ENCODE measurements at places on chromosomes 16 and 17. TPM values are rescaled to one million over a fixed set of nuclear protein-coding genes. Genes with fewer than 3 reads are reported as not detected.
A peak's percentile ranks its signal among the peaks of the same experiment; 100 is the strongest.

GAS2L2 gene
- total RNA-seq, result not detected

KRT31 gene
- total RNA-seq, result not detected

C17orf78 gene
- total RNA-seq, result not detected

PLA2G10 gene
- total RNA-seq, result not detected

HOXB7 gene
- total RNA-seq, result 7.1 TPM

IRX5 gene
- total RNA-seq, result 20.6 TPM

DPEP1 gene
- total RNA-seq, result not detected

KRT33B gene
- 0.25 TPM for total RNA-seq

LRRC46 gene
- not detected for total RNA-seq

DHODH gene
- 2.2 TPM for total RNA-seq

TMEM220 gene
- 5.6 TPM for total RNA-seq

- no peak for DNase-seq
These were observed 5.8 kb upstream of the SOCS3 start for GRCh38 chr17:78365561-78366108.

- DNase-seq, result peak; percentile 64
These were observed 17.3 kb downstream of the KANSL1 start for GRCh38 chr17:46175891-46176290.

GRCh38 chr17:54666559-54666958, 234.1 kb upstream of the TOM1L1 start:
- DNase-seq, result no peak

DNA sequence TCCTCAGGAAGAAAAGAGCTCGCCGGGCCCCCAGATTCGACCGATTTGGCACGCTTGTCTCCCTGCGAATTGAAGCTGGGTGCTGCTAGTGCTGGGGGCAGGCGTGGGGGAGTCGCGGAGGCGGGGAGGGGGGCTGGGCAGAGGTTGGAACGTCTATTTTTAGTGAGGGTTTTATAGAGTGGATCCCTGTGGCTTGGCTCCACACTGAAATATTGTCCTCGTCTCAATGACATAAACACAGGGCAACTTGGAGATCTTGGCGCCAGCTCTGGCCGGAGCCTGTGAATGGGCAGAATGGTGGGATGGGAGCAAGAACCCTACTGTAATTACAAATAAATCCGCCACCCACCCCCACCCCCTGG, 15.7 kb upstream of the NOG start:
- DNase-seq, result no peak

DNA sequence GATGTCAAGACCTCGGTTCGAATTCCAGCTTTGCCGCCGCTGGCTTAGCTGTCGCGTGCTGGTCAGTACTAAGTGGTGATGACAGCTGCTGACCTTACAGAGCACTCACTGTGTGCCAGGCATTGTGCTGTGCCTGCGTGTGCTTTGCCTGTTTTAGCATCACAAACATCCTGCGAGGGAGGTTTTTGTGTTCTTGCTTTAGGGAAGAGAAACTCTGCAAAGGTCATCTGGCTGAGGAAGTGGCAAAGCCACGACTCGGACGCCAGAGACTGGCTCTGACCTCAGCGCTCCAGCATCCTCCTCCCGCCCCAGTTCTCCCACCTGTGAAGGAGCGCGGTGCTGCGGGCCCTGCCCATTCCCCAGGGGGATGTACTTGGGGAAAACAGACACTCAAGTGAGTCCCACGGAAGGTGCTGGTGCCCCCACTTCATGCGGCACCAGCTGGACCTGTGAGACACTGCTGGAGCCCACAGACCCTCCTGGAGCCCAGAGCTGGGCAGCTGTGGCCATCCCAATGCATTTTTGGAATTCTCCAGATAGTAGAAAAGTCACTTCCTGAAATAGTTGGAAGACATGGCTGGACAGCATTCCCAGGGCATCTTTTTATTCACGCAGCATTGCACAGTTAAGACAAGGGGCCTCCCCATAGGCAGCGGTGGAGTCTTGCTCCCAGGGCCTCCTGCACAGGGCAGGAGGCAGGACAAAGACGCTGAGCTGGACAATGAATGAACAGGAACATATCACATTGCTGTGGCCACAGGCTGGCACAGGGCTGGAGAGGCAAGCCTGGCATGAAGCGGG, 20.0 kb upstream of the HERPUD1 start:
- DNase-seq, result peak; percentile 35

DNA sequence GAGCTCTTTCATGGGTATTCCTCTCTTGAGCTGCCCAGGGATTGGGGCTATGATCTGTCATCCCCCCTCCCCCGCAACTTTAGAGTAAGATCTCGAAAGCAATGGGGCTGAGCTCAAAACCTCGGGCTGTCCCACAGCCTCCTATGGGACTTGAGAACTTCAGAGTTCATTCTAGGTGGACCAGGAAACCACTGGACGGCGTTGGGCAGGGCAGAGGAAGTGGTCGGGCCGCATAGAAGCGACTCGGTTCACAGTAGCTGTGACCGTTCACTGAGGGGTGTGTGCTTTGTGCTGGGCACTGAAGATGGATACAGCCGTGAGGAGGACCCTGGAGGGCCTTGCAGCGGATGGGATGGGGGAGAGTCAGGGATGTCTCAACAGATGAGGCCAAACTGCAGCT, 292.0 kb downstream of the CPPED1 start:
- DNase-seq, result no peak

DNA sequence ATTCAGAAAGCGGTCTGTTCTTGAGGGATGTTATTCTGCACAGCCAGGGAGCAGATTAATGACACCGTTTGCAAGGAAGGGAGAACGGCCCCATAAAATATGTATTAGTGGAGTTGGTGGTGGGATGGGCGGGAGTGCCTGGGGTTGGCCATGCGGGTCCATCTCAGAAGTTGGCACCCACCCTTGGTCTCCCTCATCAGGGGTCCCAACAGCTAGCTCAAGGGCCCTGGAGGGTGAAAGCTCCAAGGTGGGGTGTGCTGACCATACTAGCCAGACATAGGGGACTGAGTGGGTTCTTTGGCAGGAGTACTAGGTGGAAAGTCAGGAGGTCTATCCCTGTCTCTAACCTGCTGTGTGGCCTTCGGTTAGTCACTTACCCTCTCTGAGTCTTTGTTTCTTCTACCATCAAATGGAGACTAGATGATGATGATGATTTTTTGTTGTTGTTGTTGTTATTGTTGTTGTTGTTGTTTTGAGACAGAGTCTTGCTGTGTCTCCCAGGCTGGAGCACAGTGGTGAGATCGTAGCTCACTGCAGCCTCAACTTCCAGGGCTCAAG, 83.2 kb upstream of the BRD7 start:
- DNase-seq, result no peak

DNA sequence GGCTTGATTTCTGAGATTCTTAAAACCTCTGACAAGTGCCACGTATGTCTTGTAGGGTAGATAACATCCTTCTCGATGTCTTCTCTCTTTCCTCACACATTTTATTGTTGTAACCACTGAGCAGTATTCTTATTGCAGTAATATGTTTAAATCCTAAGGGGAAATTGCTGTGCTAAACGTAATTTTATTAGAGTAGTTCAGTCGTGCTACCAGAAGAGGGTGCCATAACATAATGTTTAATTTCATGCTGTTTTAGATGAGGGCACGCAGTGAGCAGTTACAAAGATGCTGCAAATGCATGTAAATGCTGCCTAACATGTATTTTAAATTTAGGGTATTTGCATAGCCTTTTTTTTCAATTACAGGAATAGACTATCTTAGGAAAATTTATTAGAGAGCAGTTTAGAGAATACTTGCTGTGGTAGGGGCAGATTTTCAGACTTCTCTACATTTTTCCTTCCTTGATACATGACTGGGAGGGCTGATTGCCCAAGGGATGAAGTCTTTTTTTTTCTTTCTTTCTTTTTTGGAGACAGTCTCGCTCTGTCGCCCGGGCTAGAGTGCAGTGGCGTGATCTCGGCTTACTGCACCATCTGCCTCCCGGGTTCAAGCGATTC, 51.7 kb downstream of the GAN start:
- peak; percentile 70 for DNase-seq

GRCh38 chr16:53895433-53895832, 191.5 kb downstream of the FTO start:
- DNase-seq, result no peak

- no peak for DNase-seq
These were observed 269.8 kb downstream of the C16orf95 start for GRCh38 chr16:87047221-87048037.

DNA sequence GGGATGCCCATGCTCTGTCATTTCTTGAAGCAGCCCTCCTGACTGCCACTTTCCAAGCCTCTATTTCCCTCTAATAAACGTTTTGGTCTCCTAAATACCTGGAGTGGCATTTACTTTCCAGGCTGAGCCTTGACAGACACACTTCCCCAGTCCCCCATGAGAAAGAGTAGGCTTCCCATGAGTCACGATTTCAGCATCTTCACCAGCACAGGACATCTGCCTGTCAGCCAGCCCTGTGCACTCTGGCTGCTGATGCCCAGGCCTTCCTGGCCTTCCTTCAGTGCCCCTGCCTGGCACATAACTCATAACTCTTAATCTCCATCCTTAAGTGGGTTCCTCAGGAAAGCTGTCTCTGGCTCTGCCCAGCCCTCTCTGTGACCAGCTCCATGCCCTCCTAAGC, 30.8 kb upstream of the GAS7 start:
- DNase-seq, result peak; percentile 28

DNA sequence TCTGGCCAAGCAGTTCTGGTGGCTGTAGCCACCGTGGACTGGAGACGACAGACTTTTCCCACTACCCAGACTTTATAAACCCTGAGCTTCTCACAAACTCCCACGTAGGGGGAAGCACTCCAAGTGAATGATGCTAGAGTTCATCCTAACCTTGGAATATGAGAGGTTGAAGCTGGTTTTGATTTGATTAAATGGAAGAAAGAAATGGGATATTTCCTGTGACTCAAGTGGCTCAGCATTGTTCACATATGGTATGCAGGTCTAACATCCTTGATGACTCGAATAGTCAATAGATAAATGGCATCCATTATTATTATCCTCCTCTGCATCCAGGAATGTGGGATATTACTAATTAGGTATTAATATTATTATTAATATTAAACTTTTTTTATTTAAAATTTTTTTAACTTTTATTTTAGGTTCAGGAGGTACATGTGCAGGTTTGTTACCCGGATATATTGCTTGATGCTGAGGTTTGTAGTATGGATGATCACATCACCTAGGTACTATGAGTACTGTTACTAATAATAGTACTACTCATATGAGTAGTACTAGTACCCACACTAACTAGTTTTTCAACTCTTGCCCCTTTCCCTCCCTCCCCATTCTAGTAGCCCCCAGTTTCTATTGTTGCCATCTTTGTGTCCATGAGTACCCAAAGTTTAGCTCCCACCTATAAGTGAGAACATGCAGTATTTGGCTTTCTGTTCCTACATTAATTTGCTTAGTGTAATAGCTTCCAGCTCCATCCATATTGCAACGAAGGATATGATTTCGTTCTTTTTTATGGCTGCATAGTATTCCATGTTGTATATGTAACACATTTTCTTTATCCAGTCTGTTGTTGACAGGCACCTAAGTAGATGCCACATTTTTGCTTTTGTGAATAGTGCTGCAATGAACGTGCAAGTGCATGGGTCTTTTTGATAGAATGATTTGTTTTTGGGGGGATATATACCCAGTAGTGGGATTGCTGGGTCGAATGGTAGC, 22.9 kb downstream of the PIK3R6 start:
- DNase-seq, result peak; percentile 40

GRCh38 chr17:40290629-40291280, 3.1 kb downstream of the CDC6 start:
- peak; percentile 96 for DNase-seq

GRCh38 chr16:57318240-57318970, 33.9 kb upstream of the PLLP start:
- no peak for DNase-seq
